AG08395 (cell line): ENCODE measurements at places on chromosomes 6 and 20.

DNA sequence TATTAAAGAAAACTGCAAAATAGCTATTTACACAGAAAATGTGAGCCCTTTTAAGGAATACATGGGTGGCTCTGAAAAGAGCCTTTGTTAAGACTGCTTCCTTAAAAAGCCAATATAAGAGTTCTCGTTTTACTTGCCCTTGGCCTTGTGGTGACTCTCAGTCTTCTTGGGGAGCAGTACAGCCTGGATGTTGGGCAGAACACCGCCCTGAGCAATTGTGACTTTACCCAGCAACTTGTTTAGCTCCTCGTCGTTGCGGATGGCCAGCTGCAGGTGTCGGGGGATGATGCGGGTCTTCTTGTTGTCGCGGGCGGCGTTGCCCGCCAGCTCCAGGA lies 111.5 kb downstream of the HFE start:
- DNase-seq: no peak

DNA sequence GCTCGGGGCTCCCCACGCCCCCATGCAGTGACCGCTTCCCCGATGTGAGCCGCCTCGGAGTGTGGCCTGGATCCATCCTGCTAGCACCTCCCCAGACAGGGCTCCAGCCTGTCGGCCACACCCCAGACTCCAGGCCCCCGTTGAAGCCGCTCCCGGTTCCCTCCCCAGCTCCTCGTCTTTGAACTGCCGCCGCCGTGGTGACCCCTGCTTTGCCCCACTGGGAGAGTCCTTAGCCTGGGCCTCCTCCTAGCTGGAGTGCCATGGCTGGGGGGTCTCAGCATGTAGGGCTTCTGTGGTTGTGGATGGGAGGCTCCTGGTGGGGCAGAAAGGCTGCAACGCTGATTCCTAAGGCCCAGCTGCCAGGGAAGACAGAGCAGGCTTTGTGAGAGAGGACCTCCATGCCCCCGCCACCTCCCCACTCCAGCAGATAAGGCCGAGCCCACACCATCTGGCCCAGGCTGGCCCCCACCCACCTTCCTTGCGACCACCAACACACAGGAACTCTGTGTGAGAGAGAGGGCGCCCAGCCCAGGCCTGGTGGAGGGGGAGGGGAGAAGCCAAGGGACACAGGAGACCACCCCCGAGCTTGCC lies 11.4 kb downstream of the FOXS1 start:
- DNase-seq: no peak

DNA sequence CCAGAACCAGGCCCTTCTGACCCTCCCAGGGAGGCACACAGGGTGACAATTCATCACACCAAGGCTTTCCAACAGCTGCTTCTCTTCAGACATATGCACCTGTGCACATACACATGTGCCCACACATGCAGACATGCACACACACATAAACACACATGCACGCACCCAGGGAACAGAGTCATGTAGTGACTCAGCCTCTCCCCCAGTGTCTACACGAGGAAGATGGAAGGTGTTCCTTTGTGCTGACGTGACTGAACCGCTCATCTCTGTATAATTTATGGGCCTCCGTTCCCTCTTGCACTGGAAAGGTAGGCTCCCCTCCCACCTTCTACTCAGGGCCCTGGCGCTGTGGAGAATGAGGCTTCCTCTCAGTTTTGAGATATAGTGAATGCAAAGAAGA lies 23.8 kb upstream of the PLEKHG1 start:
- no peak for DNase-seq

GRCh38 chr6:95518630-95519227 lies 58.6 kb upstream of the MANEA start:
- DNase-seq: no peak

DNA sequence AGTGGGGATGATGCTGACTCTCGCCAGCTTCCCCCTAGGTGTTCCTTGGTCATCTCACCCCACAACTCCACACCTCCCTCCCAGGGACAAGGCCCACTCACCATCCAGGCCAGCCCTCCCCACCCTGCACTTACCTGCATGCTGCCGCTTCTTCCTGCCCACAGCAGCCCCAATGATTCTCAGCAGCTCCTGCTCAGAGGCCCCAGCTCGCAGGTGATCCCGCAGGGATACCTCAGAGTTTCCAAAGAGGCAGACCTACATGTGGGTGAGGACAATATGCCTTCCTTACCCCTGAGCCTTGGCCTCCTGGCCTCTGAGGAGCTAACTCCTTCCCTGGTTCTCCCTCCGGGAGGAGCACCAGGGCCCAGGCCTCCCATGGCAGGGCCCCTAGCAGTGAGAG lies 24.6 kb downstream of the MOCS1 start:
- no peak for DNase-seq
